H9 (cell line): ENCODE measurements at places on chromosomes 13 and 19. TPM values are rescaled to one million over a fixed set of nuclear protein-coding genes. Genes with fewer than 3 reads are reported as not detected.

The PDX1 gene
- not detected in 2 replicates for total RNA-seq

DNA sequence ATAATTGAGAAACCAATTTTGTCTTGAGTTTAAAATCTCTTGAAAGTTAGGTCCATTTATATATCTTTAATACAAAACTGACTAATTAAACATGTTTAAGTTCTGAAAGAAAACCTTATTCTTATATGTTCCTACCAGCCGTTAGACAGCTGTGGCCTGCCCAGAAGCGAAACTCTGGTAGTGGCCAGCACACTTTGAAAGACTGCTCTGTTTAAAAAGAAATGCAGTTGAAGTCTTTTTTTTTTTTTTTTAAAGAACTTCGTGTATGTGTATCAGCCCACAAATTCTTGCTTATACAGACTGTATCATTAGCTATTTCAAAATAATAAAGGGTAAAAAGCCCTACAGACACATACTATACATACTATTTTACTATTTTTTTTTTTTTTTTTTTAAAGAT, 34.0 kb downstream of the KCTD4 start:
- no peak for DNase-seq

The SOHLH2 gene
- total RNA-seq = 0.92 and 1.3 TPM in 2 replicates

GRCh38 chr13:98875146-98875729, 102.6 kb downstream of the DOCK9 start:
- no peak for DNase-seq

- no peak for DNase-seq
Measured at GRCh38 chr19:41801792-41802211, 5.4 kb downstream of the CEACAM3 start.

DNA sequence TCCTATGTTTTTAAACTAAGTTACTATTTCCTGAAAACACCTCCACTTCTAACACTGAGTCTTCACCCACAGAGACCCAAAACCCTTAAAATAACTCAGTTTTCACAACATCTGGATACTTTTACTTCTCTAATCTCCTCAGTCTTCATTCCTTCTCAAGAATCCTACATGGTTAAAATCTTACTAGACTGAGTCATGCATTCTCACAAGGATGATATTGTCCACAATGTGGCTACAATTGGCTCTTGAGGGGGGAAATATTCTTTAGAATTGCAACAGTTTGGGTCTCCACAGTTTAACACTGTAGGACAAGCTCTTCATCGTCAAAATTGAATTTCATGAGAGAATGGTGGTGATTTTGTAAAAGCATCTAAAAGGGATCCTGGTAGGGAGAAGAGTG, 397.1 kb downstream of the SLITRK5 start:
- no peak for DNase-seq

The URAD gene
- not detected in 2 replicates for total RNA-seq

The NTF4 gene
- total RNA-seq = 2.1 and 2.3 TPM in 2 replicates

- no peak for DNase-seq
Measured at GRCh38 chr19:1401138-1401888, at the start of gene GAMT. Gene GAMT, minus strand, starts transcription at chr19:1401542. Its CDS starts 66 bp downstream, at chr19:1401476.

DNA sequence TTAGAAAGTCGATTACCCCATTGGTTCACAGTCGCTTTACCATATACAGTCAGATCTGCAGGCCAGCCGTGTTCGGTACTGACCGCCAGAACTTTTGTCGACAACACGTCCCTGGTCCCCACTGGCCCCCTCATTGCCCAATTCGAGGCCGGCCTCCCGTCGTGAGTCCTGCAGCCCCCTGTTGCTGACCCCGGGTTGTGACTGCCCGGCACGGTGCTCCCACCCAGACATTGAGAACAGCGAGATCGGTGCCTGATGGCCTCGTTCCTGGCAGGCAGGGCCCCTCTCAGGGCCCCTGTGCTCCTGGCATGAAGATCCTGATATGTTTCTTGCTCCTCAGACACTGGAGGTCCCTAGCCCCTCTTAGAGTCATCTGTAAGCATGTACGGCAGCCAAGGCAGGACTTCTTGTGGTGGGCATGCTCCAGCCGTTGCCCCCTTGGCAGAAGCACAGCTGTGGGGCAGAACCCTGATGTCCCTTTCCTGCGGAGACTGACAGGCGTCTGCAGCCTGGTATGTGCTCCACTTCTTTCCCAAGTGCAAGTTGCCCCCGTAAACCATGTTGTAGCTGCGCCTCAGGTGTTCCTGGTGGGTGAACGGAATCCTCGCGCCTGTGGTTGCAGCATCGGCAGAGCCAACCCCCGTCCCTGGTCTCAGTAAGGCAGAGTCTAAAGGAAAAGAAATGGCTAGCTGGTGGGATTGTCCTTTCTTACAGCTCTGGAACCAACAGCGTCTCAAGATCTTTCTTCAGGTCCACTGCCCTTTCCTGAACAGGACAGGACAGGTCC, 123.2 kb upstream of the SPACA7 start:
- no peak for DNase-seq

DNA sequence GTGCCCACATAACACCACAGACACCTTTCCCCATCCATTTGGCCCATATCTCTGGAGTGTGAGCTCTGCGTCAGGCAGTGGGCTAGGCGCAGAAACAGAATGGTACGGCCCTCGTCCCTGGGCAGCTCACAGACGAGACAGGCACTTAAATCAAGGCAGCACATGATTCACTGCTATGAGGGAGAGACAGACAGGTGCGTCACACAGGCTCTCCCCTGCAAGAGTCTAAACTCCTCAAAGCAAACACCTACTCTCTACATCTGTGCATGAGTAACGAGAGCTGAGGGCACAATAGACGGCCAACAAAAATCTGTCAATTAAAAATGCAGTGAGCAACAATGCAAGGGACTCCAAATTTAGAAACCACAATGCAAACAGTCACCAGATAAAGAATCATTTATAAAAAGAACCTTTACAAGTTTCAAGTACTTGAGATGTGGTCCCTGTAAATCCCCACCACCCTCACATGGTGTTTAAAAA, 348.9 kb downstream of the UQCRFS1 start:
- no peak for DNase-seq

GRCh38 chr19:3589949-3590348, 4.7 kb downstream of the GIPC3 start:
- DNase-seq = no peak

The AP1M2 gene
- 146 and 150 TPM in 2 replicates for total RNA-seq

The S1PR5 gene
- total RNA-seq = 7.1 and 8.1 TPM in 2 replicates

- DNase-seq = no peak
Measured at GRCh38 chr13:44414716-44415115, 41.1 kb downstream of the SERP2 start.

DNA sequence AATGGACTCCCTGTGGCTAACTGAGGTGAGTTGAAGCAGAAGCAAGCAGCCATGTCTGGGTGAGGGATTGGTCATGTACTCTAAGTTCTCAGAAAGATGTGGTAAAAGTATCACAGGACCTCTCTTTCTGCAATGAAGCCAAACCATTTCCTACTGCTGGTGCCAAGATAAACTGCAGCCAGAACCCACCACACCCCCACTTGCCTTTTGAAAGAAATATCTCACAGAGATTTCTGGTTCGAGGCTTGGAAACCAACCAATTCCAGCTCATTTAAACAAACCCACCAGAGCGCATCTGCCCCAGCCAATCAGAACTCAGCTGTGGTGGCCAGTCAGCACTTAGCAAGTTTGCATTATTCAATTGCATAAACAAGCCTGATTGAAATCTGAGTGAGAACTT, 204.5 kb upstream of the ATXN8OS start:
- DNase-seq = no peak

The ELANE gene
- total RNA-seq = not detected in 2 replicates

The CERS1 gene
- 19.3 and 20.3 TPM in 2 replicates for total RNA-seq

The CGB1 gene
- total RNA-seq = not detected in 2 replicates

DNA sequence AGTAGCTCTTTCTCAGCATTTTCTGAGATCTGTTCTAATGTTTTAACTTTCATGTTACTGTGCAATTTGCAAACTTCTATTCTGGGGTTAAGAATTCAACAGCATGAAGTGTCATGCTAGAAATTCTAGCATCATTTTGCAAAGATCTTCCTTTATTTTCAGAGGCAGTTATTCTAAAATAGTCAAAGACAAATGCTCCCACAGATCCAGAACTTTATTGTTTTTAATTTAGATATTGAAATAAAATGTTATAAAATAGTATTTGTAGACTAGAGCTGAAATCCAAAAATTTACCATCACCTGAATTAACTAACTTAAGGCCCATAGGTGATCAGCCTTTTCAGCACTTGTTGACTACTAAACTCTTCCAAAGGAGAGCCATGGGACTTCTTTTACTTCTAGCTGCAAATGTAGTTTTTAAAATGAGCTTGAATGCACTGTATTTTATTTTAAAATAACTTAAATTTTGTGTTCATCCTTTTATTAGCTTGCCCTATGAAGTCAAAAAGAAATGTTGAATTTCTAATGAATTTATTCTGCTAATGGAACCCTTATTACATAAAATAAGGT, 3.2 kb downstream of the MAB21L1 start:
- no peak for DNase-seq

The CEACAM20 gene
- not detected in 2 replicates for total RNA-seq

GRCh38 chr19:8148410-8149260, 757 bp downstream of the FBN3 start:
- DNase-seq = peak; percentile 94

GRCh38 chr19:2720777-2721569, at the start of gene DIRAS1:
Gene DIRAS1, minus strand, starts transcription at chr19:2721372. Its CDS starts 3,566 bp downstream, at chr19:2717806.
- DNase-seq = peak; percentile 63

The RTBDN gene
- 5.6 and 6.4 TPM in 2 replicates for total RNA-seq

The PGPEP1 gene
- 61.4 and 64.8 TPM in 2 replicates for total RNA-seq

DNA sequence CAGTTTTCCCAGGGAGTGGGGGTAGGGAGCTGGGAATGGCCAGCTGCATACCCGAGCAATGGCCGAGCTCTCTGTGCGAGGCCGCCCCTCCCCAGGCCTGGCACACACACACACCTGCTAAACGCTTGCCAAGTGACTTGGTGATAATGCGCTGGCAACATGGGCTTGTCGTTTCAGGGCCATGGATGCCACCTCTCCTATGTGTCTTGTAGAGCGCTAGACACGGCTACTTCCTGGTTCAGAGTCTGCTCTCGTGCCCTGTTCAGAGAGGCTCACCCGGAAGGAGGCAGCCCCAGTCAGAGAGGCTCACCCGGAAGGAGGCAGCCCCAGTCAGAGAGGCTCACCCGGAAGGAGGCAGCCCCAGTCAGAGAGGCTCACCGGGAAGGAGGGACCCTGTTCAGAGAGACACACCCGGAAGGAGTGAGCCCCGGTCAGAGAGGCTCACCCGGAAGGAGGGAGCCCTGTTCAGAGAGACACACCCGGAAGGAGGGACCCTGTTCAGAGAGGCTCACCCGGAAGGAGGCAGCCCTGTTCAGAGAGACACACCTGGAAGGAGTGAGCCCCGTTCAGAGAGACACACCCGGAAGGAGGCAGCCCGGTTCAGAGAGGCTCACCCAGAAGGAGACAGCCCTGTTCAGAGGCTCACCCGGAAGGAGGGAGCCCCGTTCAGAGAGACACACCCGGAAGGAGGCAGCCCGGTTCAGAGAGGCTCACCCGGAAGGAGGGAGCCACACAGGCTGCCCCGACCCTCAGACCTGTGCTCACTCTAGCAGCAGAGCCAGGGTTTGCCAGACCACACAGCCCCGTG, 4.2 kb downstream of the ADPRHL1 start:
- no peak for DNase-seq

The ZNF584 gene
- 6.5 and 7.4 TPM in 2 replicates for total RNA-seq

DNA sequence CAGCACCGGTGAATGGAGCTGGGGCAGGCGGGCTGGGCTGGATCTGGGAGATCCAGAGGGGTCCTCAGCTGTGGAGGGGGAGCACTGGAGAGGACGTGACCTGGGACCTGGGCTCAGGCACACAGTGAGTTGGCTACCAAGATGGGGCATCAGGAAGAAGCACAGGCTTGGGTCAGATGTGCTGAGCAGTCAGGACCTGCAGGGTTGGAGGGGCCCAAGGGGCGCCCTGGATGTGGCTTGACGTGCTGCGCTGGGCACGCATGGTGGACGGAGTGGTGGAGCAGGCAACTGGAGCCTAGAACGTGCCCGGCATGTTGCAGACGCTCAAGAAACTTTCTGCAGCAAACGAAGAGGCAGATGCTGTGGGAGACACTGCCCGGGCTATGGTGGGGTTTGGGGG, 20.7 kb downstream of the PIP5K1C start:
- no peak for DNase-seq

The GRIK5 gene
- 43.1 and 45.0 TPM in 2 replicates for total RNA-seq

DNA sequence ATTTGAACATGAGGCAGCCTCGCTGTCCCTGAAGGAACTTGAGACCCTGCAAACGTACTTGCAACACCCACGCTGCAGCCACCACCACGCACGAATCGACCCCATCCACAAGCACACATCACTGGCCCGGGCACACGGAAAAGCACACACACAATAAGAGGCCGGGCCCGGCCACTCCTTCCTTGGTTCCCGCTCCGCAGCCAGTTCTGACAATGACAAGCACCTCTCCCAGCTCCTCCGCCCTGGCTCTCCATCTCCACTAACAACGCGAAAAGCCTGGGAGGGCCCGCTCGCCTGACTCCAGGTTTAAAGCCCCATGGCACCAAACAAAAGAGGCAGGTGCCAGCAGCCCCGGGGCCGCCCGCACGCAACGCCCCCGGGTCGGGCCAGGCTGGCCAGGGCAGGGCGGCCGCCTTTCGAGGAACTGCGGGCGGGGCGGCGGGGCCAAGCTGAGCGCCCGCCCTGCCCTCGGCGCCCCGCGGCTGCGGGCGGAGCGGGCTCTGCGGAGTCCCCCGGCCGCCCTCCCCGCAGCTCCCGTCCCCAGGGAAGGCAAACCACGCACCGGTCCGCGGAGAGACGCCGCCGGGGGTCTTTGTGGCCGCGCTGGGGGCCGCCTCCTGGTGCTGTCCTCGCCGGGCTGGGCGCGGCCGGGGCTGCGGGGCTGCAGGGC, 495 bp downstream of the DCLK1 start:
- peak; percentile 61 for DNase-seq

The POLR1D gene
- 154 and 167 TPM in 2 replicates for total RNA-seq

DNA sequence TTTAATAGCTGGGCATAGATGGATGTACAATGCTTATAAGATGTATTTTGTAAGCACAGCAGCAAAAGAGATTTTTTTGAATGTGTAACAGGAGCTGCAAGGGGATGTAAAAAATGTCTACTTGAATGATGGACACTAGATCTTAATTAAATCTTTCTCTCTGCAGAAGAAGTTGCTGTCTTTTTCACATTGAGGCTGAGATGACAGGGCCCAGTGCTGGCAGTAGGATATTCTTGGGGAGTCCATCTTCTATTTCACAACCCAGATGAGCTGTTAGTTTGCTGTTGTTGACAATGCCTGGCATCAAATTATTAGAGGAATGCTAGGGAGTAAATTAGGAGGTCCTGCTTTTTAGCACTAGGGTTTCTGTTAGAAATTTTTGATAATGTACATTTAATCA, 698.7 kb downstream of the SLITRK5 start:
- no peak for DNase-seq

- no peak for DNase-seq
Measured at GRCh38 chr13:91347996-91348905, 764 bp downstream of the MIR17HG start.

The MCEMP1 gene
- 0.13 TPM in 1 of 2 replicates, not detected in the other for total RNA-seq

The ARRDC5 gene
- not detected in 2 replicates for total RNA-seq

DNA sequence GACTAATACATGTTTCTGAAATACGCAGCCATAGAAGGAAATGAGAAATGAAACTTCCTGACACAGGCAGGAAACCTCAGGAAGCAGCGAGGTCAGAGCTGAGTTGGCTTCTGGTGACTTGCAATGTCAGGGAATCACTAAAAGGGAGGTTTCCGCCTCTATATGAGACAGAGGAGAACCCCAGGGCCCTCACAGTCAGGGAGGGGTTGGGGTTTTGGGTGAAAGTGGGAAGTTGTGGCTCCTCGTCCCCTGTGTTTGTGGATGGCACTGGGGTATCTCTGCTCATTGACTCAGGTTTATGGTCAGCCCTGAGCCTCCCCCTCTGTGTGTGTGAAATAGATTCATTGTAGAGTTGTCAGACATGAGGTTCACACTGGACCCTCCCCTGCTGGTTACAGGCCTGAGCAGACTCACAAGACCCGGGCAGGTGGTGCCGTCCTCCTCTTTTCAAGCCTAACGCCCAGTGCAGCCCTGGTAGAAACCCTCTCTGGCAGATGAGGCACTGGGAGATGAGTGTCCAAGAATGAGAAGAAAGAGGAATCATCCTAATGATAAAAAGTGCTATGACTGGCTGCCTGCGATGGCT, 5.5 kb upstream of the LILRA6 start:
- no peak for DNase-seq
